ENCODE measurements at places on chromosomes 11 and 22.

DNA sequence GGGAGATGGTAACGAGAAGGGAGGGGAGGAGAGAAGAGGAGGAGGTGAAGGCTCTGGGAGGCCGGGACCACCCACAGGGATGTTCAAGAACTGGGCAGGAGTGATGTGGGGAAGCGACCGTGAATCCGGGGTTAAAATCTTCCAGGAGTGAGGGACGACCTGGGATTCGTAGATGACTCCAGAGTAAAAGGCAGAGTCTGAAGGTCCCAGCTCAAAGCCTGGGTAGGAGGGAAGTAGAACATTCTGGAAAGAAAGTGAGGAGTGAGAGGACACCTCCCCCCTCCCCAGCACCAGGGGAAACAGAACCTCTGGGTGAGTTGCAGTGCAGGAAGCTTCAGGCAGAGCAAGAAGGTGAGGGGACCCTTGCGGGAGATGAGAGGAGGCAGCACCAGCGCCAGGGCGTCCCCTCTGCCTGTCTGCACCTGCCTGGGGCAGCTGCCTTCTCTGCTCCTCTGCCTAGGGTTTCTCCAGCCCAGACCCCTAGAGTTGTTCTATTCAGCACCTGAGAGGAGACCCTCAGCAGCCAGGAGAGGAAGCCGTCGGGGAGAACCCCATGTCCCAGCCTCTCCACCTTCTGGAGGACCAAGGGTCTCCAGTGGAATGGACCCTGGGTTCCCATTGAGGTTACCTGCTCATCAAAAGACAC, 49.7 kb downstream of the LINC01488 start:
- no peak for DNase-seq

GRCh38 chr11:30635401-30635989, 49.3 kb upstream of the MPPED2 start:
- DNase-seq, result no peak

GRCh38 chr11:34898474-34898873, 17.7 kb downstream of the APIP start:
- DNase-seq, result no peak

GRCh38 chr22:46848197-46848596, 85.7 kb downstream of the TBC1D22A start:
- DNase-seq, result no peak

DNA sequence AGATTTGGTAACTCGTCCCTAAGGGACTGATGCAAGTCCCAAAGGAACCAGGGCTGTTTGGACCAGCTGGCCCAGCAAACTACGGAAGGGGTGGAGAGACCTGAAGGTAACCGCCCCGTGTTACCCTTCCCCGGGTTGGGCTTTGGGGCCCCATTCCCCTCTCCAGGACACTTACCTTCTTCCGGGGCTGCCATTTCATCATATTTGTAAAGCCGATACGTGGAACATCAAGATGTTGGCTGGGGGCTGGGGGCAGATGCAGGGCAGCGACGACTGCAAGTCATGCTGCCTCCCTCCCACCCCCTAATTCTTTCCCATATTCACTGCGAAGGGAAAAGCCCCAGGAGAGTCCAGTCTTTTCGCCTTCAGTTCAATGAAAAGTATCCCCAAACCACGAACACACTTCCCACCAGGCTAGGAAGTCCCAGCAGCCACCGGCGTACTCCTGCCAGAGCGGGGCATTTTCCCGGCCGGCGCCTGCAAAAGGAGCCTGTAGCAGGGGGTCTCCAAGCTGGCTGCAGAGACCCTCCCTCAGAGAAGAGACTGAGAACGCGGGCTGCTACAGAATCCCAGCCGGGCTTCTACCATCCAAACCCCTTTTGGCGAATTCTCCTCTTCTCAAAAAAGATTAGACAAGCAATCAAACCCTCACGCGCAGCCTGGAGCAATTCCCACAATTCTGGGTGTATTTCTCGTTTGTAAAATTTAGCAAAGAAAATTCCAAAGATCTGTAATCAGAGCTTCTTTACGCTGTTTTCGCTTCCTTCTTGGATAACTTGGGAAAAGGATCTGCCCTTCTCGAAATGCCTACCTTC, 236.7 kb downstream of the TTC28 start:
- peak; percentile 31 for DNase-seq

DNA sequence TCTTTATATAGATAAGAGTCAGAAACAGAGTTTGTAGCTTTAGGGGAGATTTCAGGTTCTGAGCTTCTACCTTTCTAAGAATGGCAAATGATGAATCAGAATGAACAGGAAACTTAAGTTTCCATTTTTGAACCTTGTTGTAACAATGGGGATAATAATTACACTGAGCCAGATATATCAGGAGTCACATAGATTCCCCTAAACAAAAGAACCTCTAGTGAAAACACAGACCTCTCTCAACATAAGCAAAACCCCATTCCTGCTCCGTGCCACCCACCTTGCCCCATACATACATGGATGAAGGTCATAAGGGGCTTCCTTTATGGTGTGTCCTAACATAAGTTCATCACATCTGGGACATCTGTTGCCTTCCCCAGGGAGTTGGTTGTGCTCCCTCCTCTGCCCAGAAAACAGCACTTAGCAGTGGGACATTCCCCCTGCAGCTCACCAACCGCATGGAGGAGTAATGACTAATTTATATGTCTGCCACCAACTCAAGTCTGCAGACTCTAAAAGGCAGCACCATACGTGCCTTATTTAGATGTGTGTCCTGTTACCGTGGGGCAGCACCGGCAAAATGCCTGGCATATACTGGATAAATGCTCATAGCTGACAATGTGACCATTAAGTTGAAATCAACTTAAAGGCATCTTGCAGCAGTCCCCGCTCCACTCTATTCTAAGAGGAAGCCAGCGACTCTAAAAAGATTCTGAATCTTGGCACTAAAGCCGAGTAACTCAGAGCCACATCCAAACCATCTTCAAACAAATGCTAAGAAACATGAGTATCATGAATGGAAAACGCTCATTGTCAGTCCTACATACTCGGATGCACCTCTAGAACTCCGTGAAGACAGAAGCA, 8.0 kb downstream of the JAML start:
- peak; percentile 82 for DNase-seq

DNA sequence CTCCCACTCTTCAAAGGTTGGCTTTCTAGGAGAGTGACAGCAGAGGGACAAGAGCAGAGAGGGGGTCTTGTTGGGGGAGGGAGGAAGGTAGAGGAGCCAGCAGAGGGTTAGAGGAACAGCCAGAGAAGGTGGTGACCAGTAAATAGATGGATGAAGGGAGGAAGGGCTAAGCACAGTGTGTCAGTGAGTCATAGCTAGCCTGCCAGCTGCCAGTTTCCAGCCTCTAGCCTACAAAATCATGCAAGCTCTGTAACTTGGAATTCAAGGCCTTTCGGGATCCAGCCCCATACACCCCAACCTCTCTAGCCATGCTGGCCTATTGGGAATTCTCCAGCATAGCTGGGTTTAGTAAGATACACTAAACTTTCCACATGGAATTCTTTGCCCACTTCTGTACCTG, 147.4 kb upstream of the TEAD1 start:
- DNase-seq, result no peak

GRCh38 chr11:119624102-119624615, 104.8 kb downstream of the NECTIN1 start:
- DNase-seq, result no peak

DNA sequence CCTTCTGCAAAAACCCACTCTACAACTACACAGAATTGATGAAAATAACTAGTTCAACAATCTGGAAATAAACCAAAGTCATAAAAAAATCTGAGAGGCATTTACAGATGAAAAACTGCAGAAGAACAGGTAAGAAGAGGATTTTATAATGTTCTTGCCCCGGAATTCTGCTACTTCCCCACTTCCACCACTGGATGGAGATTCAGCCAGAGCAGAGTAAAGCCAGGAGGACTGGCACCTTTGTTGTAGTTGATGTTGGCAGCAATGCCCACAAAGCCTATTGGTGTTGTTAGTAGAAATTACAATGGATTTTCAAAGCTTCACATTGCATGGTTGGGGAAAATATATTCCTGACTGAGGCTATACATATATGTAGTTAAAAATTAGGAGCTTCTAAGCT, 640.2 kb downstream of the LRRC4C start:
- DNase-seq, result no peak

DNA sequence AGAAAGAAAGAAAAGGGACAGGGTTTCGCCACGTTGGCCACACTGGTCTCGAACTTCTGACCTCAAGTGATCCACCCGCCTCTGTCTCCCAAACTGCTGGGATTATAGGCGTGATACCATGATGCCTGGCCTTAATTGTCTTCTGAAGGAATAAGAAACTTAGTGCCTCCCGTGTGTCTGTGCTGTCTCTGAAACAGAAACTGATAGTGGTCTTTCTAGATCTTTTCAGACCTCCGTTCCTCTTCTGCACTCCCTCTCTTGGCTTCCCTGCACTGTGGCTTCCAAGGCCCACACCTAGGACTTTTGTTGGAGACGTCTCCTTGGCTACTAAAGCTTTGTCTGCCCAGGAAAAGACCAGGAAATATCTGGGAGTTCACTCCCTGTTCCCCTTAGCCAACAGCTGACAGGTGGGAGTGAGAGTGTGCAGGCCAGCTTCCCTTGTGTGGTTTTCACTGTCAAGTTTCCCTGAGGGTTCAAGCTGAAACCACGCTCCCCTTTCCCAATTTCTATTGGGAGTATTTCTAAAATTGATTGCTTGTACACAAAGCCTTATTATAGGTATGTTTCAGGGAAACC, 10.1 kb upstream of the HTR3B start:
- DNase-seq, result no peak

DNA sequence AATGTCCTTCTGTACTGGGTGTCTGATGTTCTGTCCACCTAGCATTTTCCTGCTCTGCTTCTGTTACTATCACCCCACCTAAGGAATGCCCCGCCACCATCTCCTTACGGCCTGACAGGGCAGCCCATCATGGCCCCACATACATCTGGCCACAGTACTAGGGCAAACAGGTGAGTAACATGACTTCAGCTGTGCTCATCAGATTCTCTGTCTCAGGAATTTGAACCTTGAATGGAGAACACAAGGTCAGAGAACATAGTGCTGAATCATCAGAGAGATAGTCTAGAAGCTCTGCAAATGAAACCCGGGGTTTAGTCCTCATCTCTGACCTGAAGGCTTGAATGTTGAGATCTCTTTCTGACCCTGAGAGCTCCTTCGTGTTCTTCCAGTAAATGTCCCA, 32.4 kb downstream of the ZC3H12C start:
- no peak for DNase-seq

- peak; percentile 64 for DNase-seq
These were observed 494.5 kb upstream of the LARGE1 start for GRCh38 chr22:34414467-34415440.

- DNase-seq, result peak; percentile 29
These were observed 13.7 kb downstream of the RNF141 start for GRCh38 chr11:10526974-10527918.

GRCh38 chr22:46774980-46775849, 12.8 kb downstream of the TBC1D22A start:
- no peak for DNase-seq

DNA sequence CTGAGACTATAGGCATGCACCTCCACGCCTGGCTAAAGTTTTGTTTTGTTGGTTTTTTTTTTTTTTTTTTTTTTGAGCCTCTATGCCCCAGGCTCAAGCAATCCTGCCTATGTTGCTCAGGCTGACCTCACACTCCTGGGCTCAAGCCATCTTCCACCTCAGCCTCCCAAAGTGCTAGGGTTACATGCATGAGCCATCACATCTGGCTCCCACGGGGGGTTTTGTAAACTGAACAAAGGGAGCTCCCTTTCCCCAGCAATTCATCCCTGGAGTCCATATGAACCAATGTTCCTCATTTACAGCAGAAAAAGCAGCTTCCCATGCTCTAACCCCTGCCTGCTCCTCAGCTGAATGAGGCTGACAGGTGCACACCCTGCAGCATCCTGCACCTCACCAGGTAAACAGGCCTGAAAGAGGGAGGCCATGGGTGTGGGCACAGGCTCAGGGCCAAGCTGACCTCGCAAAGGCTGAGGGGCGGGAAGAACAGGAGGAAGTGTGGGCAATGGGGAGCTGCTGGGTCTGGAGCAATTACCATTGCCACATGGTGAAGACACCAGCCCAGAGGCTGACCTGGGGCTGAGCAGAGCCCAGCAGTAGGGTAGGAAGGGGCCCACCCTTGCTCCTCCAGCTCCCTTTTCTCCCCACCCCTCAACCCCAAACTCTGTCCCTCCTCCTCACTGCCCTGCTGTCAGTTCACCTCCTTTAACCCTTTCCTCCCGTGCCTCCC, 58.2 kb downstream of the RBX1 start:
- DNase-seq, result no peak

GRCh38 chr22:40024201-40025061, 29.7 kb downstream of the FAM83F start:
- peak; percentile 69 for DNase-seq

Data from activated CD4-positive, alpha-beta T cell treated with anti-CD3 and anti-CD28 coated beads, Interleukin-2, Interleukin-6, amounts not matched to agents 100 ng/mL and 50 ng/mL, durations not matched to agents 16 hours and 8 hours (primary cell).